ENCODE measurements at places on chromosomes 7 and 10.

DNA sequence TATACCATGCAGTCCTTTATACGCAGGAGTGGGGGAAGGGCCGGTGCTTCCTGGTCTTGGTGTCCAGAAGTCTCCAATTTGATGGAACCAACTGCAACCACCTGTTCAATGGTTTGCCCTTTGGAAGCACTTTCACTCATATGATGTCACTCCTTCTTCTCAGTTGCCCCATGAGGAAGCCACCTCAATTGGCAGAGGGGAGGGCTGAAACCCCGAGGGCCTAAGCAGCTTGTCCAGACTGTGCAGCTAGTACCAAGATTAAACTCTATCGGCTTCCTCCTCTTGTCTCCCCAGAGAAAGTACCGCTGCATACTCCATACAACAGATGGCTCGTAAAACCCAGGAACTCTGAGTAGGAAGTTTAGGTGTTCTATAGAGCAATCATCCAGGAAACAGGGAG, 789.4 kb downstream of the TYW1 start:
- DNase-seq = no peak

DNA sequence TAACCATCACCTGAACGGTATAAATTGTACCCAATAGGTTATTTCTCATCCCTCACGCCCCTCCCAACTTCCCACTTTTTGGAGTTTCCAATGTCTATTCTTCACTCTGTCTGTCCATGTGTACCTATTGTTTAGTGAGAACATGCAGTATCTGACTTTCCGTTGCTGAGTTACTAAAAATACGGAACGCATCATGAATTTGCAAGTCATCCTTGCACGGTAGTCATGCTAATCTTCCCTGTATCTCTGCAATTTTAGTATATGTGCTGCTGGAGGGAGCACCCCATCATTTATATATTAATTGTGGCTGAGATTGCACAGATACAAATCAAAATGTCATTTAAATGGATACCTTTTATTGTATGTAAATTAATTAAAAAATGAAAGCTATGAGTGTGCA, 75.7 kb upstream of the SFMBT2 start:
- no peak for DNase-seq

DNA sequence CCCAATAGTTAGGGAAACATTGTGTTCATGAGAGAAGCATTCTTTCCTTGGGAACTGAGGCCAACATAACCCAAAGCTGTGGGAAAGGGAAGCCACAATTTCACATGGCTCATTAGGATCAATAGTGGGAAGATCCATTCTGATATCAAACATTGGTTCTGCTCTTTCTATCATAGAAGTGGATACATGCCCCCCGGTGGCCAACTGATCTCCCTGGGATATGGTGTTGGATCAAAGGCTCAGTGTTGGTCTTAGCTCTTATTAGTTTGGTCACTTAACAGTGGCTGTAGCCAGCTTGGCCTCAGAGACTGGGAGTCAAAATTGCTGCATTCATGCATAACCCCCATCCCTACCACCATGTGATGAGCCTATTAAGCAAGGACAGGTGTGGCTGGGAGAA, 6.7 kb upstream of the GIMAP4 start:
- DNase-seq = no peak

- DNase-seq = no peak
These were observed 20.8 kb downstream of the GPNMB start for GRCh38 chr7:23267357-23267756.

GRCh38 chr10:131075218-131075770, 236.2 kb downstream of the TCERG1L start:
- DNase-seq = no peak

- no peak for DNase-seq
These were observed 53.3 kb downstream of the WIPF3 start for GRCh38 chr7:29859524-29860185.

- DNase-seq = no peak
These were observed 122.9 kb downstream of the RALA start for GRCh38 chr7:39746103-39746819.

DNA sequence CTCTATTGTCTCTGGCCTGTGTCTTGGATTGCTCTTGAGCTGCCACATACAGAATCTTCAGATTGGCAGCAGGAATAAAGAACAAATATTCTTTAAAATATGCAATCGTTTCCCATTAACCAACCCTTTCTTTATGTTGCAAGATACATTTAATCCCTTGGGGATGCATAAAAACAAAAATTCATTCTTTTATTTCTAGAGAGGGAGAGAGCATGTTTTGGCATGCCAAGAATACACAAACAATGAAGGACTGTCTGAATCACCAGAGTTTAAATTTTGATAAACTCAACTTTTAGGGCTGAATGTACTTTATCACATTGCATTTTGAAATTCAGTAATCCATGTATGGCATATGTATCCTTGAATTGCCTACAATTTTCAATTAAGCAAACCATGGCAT, 154.3 kb upstream of the SEMA3D start:
- no peak for DNase-seq

GRCh38 chr10:63083904-63084689, 49.0 kb upstream of the NRBF2 start:
- DNase-seq = no peak

DNA sequence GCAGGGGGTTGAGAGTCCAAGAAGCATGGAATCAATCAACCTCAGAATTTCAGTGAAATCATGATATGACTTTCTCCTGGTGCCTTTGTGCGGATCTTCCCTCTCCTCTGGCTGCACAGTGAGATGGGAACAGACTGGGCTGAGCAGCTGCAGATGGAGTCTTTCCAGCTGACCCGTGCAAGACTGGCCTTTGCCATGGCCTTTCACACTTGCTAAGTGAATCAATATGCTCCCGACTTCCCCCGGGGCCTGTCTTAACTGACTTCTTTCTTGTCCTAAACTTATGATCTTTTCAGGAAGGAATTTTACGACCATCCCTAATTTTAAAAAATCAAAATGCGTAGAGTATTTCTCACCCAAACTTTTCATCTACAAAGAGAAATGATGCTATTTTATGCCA, 469.9 kb downstream of the GALNT17 start:
- DNase-seq = no peak

DNA sequence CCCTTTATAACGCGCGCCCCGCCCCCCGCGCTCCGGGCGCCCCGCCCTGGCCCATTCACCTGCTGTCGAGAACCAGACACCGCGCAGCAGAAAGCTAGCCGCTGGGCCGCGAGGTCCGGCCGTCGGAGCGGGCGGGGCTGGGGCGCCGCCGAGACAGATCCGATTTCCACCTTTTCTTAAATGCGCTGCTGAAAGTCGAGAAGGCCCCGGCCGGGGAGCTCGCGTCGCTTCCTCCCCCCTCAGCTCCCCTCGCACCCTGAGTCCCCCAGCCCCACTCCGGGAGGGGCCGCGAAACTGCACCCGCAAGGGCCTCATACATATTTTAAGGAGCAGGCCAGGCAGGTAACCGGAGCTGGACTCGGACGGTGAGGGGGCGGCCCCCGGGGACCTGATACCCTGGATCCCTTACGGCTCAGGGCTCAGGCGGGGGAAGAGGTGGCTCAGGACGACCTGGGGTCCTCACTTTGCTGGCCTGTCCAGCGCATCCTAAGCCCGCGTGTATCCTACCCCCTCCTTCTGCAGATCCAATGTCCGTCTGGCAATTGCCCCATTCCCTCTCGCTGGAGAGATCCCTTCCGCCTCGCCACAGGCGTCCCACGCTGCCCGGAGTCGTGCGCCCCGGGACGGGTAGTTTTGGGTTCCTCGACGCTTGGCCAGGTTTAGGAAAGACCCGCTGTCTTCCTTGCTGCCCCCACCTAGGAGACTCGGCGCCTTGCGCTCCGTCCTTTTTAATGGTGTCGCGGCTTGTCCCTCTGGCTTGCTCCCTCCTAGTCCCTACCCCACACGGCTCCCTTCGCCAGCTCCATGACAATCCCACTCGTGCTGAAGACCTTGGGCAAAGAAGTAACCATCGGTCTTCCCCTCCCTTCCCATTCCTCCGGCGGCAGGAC, 170.6 kb downstream of the UBE2H start:
- DNase-seq = no peak

GRCh38 chr7:98200364-98200763, 10.9 kb upstream of the BHLHA15 start:
- DNase-seq = no peak

GRCh38 chr7:122100021-122100420, 44.0 kb downstream of the AASS start:
- DNase-seq = no peak

- no peak for DNase-seq
These were observed 3.1 kb upstream of the ABCC2 start for GRCh38 chr10:99779335-99779734.

DNA sequence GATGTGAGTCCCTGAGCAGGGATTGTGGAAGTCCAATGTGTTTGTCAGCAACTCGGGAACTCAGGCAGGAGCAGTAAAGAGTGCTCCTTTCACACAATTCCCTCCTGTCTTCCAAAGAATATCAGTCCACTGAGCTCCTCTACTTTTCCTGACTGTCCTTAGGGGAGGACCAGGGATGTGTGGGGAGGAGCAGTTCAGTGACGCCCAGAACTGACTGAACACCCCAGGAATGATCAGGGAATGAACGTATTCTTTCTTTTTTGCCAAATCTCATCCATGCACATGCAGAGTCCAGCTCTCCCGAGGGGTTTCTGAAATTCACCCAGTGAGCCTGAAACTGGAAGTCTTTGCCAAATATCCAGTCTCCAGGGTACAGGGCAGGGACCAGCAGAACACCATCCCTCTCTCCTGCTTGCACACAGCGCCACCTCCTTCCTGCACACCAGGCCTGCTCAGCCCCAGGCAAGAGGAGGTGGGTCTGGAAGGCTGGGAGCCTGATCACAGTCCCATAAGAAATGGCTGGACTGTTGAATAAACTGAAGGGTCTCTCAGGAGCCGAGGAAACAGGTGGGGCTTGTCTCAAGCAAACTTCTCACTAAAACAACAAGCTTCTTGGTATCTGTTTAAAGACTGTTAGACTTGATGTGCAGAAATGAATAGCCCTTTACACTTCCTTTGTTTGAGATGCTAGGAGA, 294.7 kb downstream of the C7orf25 start:
- DNase-seq = no peak

- no peak for DNase-seq
These were observed 67.4 kb upstream of the LRRC4 start for GRCh38 chr7:128098629-128099028.

DNA sequence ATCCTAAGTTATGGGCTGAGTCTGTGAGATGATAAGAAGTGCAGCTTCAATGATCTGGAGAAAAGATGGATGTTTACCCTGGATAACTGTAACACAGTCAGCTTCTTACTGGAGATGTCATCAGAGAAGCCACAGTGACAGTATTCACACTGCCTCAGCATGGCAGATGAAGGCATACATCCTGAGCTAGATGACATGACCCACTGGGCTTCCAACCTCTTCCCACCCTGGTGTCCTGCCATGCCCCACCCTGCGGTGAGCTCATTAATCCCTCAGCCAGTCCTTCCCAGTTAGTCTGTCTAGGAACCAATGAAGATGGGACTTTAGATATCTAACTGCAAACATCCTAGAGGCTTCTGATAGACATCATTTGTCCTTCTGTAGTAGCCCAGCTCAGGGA, 213.8 kb downstream of the TAX1BP1 start:
- DNase-seq = no peak

- DNase-seq = no peak
These were observed 463.9 kb downstream of the PARD3 start for GRCh38 chr10:34351161-34351560.

- no peak for DNase-seq
These were observed 25.5 kb upstream of the INMT start for GRCh38 chr7:30726296-30727006.

DNA sequence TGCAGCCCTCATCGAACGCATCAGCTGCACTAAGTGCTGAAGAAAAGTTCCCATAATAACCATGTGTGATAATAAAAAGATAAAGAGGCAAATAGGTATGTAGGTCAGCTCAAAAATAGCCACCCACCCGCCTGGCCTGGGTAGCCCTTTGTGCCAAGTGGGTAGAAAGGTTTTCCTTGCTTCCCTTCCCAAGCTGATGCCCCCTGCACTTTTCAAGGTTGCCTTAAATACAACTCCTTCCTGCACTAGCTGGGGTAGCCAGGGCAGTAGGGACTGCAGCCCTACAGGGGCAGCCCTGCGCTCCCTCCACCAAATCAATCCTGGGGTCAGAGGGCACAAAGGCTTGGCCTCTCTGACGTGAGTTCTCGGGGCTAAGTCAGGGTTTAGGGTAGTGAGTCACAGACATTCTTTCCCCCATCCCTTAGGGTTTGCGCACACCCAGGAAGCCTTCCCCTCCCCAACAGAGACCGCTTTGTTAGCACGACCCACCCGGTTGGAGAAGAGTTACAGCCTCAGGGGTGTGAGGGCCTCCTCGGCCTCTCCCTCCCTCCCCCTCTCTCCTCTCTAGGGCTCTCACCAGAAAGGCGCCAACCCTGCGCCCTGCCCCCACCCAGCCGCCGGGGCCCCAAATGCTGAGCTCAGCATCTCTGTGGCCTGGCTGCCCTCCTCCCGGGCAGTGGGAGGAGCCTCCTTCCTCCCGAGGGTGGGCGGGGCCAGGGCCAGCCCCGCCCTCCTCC, 13.3 kb upstream of the DDIT4 start:
- DNase-seq = no peak

DNA sequence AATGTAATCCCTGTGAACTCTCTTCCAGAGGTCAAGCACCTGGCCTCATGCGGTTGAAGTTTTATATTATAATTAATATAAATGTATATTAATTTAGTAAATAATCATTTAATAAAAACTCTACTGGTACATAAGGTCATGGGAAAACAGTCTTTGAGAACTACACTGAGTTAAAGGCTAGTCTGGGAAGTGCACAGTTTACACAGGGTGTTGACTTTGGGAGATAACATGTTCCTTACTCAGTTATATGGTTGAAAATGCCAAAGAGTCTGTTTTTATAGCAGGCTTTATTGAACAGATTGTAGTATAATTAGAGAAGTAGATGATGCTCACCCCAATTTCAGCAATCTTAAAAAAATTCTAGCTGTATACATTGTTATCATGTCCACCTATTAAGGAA, 735.9 kb downstream of the GATA3 start:
- no peak for DNase-seq

- no peak for DNase-seq
These were observed 317.2 kb downstream of the PHF14 start for GRCh38 chr7:11290863-11291262.

DNA sequence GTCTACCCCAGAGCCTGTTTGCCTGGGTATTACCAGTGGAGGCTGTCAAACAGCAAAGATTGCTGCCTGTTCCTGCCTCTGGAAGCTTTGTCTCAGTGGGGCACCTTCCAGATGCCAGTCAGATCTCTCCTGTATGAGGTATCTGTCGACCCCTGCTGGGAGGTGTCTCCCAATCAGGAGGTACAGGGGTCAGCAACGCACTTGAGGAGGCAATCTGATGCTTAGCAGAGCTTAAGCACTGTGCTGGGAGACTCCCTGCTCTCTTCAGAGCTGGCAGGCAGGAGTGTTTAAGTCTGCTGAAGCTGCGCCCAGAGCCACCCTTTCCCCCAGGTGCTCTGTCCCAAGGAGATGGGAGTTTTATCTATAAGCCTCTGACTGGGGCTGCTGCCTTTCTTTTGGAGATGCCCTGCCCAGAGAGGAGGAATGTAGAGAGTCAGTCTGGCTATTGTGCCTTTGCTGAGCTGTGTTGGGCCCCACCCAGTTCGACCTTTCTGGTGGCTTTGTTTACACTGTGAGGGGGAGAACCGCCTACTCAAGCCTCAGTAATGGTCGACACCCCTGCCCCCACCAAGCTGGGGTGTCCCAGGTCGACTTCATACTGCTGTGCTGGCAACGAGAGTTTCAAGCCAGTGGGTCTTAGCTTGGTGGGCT, 62.2 kb downstream of the PPP1R9A start:
- DNase-seq = no peak

Data from cerebellar nuclear complex (tissue), 1 donor.